ENCODE measurements at places on chromosomes 3 and 15. TPM values are rescaled to one million over a fixed set of nuclear protein-coding genes. Genes with fewer than 3 reads are reported as not detected.

GRCh38 chr15:42140383-42141070, 15.9 kb downstream of the PLA2G4F start:
- DNase-seq, result no peak

DNA sequence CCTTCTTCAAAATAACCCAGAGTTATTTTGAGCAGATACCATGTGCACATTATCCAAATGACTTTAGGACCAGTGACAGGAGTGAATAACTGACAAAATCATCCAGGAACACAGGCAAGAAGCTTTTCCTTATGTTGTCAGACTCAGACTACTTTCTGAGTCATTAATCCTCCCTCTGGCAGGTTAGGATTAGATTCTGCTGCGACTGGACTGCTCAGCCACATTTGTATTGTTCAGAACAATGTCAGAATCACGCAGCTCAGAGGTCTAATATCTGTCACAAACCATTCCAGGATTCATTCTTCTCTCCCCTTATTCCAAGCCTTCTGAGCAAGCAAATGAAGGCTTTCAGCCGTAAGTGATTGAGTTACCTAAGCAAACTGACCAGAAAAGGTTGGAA, 34.8 kb upstream of the FAM174B start:
- DNase-seq, result no peak

- DNase-seq, result no peak
These were observed 592.4 kb downstream of the EPHA3 start for GRCh38 chr3:89699771-89700170.

- no peak for DNase-seq
These were observed 589.3 kb downstream of the RBMS3 start for GRCh38 chr3:29870136-29870535.

GRCh38 chr3:117750674-117751269, 1041.2 kb downstream of the TUSC7 start:
- DNase-seq, result no peak

DNA sequence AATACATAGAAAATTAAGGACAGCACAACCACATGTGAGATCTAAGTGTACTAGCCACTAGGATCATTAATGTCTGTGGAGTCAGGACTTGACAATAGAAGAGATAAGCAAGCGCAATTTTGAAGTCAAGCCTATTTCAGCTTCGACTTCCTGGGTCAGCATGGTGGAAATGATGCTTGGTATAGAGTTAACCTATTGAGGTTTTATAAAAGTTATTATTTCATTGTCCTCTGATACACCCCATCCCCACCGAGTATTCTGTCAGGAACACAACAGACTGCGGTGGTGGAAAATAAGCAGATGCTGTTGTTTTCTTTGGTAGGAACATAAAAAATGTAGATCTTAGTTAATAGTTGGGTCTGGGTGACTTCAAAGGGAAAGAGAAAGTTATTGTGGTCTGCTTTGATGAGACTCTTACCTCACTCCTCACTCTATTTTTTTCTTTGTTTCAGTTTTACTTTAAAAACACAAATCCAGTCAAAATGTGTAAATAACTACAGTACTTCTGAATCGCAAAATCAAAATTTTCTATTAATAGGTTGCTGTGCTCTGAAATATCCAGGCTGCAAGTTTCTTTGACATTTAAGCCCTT, 82.1 kb downstream of the IL5RA start:
- no peak for DNase-seq

DNA sequence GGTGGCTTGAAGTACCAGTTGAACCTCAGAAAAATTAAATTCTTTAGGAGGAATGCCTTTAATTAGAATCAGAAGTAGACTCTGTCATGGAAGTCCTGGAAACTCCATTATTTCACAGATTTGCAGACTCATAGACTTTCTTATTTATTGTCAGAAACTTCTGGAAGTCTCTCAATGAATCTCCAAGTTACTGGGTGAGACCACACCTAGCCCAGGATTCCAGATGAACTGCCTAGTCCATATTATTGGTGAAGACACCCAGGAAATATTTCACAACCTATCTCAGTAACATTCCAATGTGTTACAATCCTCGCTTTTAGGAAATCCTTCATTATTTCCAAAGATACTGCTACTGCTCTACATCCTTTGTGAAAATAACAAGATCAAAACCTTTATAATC, 6.5 kb upstream of the THBS1 start:
- no peak for DNase-seq

DNA sequence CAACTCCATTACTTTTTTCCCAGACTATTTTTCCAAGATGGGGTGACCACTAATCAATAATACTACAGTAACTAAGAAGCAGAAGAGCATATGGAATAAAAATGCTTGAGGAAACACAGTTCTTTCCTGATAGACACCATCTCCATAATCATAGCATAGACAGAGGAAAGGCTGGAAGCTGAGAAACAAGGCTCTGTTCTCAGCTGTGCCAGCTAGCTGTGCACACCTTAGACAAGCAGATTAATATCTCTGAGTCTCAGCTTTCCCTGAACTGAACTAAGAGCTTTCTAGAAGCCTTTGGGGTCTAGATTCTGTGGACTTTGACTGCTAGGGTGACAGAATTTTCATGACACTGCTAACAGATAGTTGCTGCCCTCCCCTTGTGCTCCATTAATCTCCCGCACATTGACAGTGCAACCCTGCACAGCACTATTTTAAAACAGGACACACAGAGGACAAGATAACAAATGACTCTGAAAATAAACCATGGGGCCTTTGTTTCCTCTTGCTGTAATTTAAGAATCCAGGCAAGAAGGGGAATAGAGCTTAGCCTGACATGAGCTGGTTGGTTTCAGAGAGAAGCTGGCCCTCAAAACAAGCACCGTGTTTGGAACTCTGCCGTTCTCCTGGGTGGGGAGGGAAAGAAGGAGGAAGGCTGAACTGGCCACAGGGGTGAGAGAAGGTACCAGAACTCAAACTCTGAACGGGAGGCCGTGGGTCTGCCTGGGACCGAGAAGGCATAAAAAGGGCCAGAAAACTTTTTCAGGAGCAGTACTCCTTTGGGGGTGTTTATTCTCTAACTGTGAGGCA, 67.4 kb downstream of the ATP13A5 start:
- peak; percentile 8 for DNase-seq

- no peak for DNase-seq
These were observed 27.8 kb downstream of the MAGEF1 start for GRCh38 chr3:184683900-184684560.

- DNase-seq, result no peak
These were observed 1178.1 kb upstream of the GBE1 start for GRCh38 chr3:82939491-82940097.

DNA sequence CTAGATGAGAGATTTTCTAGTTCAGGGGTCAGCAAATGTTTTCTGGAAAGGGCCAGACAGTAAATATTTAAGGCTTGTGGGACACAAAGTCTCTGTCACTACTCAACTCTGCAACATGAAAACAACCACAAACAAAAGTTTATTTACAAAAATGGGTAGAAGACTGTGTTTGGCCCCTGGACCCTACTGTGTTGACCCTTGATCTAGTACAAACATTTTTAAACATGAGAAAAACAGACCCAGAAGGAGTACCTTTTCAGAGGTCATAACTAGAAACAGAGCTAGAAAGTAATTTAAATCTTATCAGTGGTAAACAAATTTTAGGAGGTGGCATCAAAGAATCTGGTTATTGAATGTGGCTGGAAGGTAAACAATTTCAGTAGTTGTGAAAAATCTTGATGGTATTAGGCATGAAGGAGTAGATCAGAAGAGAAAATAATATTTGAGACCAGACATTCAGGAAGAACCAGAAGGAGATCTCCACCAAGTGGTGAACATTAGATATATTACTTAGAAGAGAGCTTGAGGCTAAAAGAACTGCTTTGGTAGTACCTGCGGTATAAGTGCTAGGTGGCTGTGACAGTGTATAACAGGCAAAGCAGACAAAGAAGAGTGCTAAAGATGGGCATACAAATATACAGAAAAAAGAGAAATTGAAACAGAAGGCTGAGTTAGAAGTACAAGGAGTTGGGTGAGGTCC, 101.7 kb downstream of the NR1I2 start:
- DNase-seq, result no peak

- DNase-seq, result peak; percentile 40
These were observed 818 bp downstream of the PPP1R2 start for GRCh38 chr3:195542316-195542697.

DNA sequence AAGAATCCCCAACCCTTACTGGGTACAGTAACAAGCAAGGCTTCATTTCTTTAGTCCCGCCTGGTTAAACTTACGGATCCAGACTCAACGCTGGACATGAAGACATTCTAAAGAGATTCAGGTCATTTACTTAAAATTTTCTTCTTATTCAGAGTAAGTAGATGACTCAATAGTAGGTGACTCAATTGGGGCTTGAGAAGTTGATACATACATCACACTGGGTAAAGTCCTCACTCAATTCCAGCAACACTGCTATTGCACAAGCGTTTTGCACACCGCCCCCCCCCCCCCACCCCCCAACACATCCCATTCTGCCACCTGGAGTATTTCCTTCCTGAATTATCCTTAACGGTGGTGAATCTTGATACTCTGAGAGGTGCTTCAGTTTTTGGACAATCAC, 610.0 kb downstream of the FOXP1 start:
- DNase-seq, result no peak

GRCh38 chr3:124680521-124680920, 49.7 kb upstream of the UMPS start:
- DNase-seq, result no peak

GRCh38 chr15:97479957-97480356, 480.5 kb upstream of the ARRDC4 start:
- DNase-seq, result no peak

The MAP6D1 gene
- total RNA-seq, result 27.5 TPM

The GP9 gene
- total RNA-seq, result not detected

The CEP152 gene
- total RNA-seq, result 6.2 TPM

The PPM1L gene
- 37.3 TPM for total RNA-seq

The MYO5C gene
- total RNA-seq, result 11.0 TPM

The PRSS50 gene
- not detected for total RNA-seq
